CD4-positive, alpha-beta T cell treated with Interleukin-4 for 1 hour (primary cell): ENCODE measurements at places on chromosomes 16 and 17.

DNA sequence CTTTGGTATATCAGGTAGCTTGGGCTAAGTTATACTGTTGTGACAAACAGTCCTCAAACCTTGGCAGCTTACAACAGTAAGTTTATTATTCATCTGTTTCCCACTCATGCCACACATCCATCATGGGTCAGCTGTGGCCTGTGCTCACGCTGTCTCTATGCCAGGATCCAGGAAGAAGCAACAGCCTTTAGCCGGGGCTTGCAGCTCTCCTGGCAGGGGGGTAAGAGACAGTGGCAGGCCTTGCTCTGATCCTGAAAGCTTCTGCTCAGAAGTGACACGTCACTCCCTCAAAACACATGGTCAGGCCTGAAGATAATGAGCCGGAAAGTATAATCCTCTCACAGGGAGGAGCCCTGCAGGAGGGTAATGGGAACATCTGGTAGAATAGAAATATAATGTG is 377.6 kb downstream of the CPPED1 start:
- DNase-seq = no peak

DNA sequence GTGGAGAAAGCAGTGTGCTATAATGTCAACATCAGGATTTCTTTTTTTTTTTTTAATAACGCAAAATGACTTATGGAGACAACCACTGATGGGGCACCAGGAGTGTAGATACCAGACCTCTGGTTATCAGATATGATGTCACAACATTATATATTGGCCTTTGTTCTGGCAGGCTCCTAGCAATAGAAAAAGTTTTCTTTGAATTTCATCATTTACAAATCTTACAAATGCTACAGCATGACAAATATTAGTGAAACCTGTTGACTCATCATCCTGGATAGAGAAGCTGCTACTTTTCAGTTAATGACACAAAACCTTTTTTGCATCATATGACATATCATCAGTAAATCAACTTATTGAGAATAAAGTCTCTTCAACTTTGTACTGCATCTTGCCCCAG is 6.1 kb downstream of the THUMPD1 start:
- DNase-seq = no peak

DNA sequence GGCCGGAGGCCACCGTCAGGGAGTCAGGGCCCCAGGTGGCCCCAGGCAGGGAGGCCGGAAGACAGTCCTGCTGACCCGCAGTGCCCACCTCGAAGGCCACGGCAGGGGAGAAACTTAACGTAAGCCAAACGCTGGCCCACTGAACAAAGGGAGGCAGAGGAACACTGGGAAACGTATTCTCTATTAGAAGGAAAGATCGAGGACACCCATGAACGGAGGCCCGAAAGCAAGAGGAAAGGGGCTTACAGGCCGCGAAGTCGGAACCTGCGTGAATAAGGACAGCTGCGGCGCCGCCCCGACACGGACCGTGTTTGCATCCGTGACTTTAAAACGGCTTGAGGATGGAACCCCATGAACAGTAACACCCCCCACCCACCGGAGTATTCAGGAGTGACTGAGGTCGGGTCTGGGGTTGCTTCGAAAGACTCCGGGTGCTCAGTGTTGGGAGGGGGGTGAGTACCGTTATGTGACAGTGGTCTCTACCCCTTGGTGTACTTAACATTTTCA is 102.4 kb upstream of the METRNL start:
- DNase-seq = no peak

DNA sequence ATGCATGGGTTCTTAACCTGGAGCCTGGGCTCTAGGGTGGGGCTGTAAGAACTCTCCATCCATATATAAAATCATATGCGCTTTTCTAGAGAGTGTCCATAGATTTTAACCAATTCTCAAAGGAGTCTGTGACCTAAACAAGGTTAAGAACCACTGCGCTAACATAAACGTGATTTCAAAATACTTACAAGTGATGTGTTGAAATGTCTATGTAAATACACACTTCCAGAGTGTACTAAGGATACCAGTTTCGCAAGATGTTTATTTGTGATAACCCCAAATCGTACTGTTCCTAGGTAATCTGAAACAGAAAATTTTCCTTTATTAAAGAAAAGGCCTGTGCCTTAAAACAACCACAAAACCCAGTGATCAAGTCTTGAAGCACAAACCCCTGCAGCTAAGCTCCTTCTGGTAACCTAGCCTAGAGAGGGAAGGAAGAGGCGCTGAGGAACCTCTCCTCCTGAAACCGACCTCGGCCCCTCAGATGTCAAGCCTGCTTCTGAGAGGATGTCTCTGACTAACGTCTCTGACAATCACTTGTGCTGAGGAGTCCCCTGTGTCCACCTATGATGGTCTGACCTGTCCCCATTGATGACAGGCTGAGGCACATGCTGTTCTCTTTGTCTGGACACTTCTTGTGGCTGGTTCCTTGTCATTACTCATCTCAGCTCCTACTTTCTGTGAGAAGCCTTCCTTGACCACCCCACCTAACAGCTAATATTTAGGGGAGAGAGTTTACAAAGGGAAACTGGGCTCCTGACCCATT is 32.2 kb downstream of the SNN start:
- no peak for DNase-seq

DNA sequence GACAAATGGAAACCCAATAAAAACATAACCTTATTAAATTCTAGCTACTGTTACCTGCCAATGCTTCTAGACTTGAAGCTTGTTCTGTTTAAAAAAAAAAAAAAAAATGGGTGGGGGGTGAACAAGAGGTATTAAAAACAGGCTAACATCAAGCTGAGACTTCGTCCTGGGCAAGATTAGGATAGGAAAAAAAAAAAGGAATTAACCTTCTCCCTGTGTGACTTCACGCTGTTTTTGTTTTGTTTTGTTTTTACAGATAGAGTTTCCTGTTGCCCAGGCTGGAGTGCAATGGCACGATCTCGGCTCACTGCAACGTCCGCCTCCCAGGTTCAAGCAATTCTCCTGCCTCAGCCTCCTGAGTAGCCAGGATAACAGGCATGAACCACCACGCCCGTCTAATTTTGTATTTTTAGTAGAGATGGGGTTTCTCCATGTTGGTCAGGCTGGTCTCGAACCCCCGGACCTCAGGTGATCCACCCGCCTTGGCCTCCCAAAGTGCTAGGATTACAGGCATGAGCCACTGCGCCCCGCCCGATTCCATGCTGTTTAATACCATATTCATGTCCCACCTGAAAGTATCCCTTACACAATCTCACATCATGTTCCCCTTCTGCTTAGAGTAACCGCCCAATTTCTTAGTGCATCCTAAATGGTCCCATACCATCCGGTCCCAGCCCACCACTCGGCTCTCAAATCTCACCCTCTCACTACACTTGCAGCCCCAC is 2.2 kb downstream of the USP31 start:
- no peak for DNase-seq

- DNase-seq = no peak
Observed at GRCh38 chr17:77027271-77027889, 113.4 kb upstream of the SEC14L1 start.

DNA sequence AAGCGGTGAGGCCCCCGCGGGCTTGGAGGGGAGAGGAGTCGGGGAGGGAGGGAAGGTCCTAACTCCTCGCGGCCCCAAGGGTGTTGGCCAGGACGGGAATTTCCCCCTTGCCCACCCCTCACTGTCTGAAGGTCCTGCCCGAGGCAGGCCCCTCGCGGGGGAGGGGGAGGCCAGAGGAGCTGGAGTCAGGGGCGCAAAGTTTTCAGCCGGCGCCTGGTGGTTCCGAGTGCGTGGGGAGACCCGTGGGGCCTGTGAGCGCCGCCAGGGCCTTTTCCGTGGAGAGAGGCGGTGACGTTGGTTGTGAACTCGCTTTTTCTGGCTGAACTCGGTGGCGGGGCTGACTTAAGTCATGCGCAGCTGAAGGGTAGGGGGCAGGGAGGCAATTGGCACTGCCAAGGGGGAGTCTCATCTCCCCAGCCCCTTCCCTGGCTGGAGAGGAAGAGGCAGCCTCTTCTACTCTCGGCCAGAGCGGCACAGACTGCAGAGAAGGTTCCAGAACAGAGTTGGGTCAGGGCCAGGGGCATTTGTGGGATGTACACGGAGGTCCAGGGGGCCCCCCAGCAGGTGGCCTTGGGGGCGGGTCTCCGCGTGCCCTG is 1.5 kb downstream of the CACNA1H start:
- no peak for DNase-seq

GRCh38 chr16:35342012-35342411 is 1882.6 kb downstream of the TP53TG3F start:
- DNase-seq = no peak

GRCh38 chr16:2235695-2236336 is 428 bp upstream of the DNASE1L2 start:
- DNase-seq = no peak

GRCh38 chr17:35101725-35102124 is 17.9 kb downstream of the RAD51D start:
- no peak for DNase-seq

- DNase-seq = no peak
Observed at GRCh38 chr16:27220527-27220926, 17.2 kb downstream of the KDM8 start.

- no peak for DNase-seq
Observed at GRCh38 chr17:56131431-56131830, 21.8 kb upstream of the ANKFN1 start.
